ENCODE measurements at places on chromosomes 5 and 9.

DNA sequence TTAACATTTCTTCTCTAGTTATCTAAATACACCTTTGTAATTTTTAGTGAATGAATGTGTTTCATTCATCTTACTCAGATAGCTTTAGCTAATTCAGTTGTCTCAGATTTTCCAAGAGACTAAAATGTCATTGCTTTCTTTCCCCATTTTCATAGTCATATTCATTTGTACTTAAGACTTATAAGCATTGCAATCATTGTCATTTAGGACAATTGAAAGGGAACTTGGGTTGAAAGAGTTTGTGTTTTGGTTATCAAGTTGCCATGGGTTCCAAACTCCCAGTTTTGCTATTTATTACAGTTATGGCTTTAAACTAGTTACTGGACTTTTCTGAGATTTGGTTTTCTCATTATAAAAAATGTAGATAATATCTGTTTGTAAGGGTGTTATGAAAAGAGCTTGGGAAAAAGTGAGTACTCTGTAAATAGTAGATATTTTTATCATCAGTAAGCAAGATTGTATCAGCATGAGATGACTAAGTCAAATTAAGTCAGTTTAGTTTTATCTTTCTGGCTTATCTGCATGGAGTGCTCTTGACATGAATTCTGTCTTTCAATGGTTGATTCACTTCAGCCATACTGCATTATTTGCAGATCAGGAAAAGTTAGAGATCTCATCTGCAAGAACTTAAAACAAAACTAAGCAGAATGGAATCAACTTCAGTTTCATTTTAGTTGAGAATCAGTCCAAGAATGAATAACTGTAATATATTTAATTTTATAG lies 107.5 kb downstream of the PBX3 start:
- DNase-seq: no peak

GRCh38 chr9:93996367-93996766 lies 41.2 kb upstream of the BARX1 start:
- no peak for DNase-seq

- no peak for DNase-seq
Measured at GRCh38 chr5:5810461-5810860, 388.0 kb downstream of the ICE1 start.

DNA sequence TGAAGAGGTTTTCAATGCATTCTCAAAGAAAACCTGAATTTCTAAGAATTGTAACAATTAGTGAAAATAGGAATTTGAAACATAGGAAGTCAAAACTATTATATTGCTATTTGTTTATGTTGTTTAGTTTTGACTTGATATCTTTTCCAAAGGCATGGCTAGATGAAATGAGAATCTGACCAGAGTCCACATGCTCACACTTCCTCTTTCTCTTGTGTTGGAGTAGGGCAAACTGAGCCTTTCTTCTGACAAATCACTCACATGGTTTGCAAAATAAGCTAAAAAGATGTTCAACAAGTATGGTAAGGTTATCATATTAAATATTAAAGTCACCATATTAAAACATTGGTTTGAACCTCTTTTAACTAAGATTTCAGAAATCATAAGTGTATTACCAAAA lies 512.6 kb downstream of the ISL1 start:
- no peak for DNase-seq

GRCh38 chr9:136723989-136724388 lies 11.6 kb downstream of the DIPK1B start:
- DNase-seq: no peak

DNA sequence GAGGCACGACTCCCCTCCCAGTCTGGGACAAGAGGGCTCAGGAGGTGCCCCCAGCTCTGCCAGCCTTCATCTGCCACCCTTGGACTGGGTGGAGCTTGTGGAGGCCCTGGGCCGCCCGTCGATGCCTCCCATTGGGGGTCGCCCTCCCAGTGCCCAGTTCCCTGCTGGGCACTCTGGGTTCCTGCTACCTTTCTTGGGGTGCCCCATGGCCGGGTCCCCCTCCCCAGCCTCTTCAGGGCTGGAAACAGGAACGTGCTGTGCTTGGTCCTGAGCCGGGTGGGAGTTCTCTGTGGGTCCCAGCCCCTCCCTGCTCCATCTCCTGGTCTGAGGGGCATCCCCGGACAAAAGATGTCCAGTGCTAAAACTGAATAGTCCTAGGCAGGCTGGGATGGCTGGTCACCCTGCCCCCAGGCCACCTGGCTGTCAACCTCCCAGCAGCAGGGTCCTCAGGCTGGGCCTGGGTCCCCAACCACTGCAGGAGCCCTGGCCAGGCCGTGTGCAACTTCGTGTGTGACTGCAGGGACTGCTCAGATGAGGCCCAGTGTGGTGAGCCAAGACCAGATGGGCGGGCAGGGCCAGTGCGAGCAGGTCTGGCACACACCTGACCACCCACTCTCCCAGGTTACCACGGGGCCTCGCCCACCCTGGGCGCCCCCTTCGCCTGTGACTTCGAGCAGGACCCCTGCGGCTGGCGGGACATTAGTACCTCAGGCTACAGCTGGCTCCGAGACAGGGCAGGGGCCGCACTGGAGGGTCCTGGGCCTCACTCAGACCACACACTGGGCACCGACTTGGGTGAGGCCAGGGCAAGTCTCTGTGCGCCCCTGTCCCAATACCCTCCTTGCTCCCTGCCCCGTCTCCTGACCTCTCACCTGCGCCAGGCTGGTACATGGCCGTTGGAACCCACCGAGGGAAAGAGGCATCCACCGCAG lies 784 bp downstream of the MAMDC4 start:
- no peak for DNase-seq

- DNase-seq: no peak
Measured at GRCh38 chr5:102411-103043, 10.6 kb downstream of the PLEKHG4B start.

GRCh38 chr5:32298059-32298415 lies 14.7 kb downstream of the MTMR12 start:
- DNase-seq: no peak

- no peak for DNase-seq
Measured at GRCh38 chr9:120542701-120543490, 37.1 kb downstream of the CDK5RAP2 start.

DNA sequence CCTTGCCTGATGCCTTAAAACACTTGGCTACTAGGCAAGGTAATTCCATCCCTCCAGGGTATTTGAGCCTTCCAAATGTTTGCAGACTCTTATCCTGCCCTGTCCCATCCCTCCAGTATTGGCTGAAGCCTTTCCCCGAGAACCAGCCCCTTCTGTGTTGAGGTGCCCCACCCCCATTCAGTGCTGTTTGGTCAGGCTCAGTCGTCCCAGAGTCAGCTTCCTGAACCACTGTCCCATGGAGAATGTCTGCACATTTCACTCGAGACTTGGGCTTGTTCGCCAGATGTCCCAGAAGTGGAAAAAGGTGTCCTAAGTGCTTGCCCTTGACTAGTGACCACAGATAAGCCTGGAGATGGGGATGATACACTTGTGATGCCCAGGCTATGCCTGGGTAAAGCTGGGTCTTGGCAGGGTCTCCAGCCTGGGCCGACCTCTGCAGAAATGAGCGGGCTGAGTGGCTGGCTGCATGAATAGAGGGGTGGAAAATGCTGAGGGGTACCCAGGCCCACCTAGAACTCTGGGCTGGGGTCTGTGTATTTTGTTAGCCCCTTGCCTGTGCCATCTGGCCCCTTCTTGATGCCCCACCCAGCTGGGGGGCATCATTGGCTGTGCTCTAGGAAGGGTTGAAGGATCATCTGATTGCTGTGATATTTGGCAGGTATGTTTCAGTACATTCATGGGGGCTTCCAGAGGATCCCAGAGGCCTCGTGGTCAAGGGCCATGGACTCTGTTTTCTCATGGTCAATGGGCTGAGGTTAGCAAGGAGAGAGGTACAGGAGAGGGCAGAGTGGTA lies 178.4 kb downstream of the MACROH2A1 start:
- no peak for DNase-seq

GRCh38 chr5:42756606-42757601 lies at the start of gene CCDC152:
CCDC152 (plus strand) TSS chr5:42756818; CDS start chr5:42759122, 2,304 bp downstream.
- DNase-seq: no peak

GRCh38 chr5:43432486-43433375 lies 20.5 kb upstream of the CCL28 start:
- DNase-seq: no peak

- no peak for DNase-seq
Measured at GRCh38 chr5:67000794-67001475, 195.7 kb downstream of the CD180 start.

GRCh38 chr5:16754086-16754485 lies 137.3 kb upstream of the RETREG1 start:
- no peak for DNase-seq

GRCh38 chr5:169789417-169789940 lies 152.4 kb downstream of the DOCK2 start:
- no peak for DNase-seq

DNA sequence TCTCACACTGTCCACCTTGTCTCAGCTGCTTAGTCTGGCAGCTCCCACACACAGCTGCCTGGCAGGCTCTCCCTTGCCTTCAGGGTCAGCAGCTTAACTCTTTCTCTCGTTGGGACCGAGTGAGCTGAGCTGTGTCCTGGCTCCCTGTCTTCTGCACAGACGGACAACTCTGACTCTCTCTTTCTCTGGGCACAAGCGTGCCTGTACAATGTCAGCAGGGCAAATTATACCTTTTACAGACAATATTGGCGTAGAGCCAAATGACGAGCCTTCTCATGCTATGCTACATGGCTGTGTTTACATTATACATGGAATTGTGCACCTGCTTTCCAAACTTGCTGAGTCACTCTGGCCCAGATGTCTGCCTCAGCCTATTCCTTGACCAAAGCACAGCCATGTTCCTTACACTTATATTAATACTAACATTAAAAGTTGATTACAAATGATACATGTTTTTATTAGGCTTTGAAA lies 188.6 kb downstream of the CYLC2 start:
- no peak for DNase-seq

All from progenitor cell of endocrine pancreas (in vitro differentiated cells).